ENCODE measurements at places on chromosomes 2 and 18.
A peak's percentile ranks its signal among the peaks of the same experiment; 100 is the strongest.

DNA sequence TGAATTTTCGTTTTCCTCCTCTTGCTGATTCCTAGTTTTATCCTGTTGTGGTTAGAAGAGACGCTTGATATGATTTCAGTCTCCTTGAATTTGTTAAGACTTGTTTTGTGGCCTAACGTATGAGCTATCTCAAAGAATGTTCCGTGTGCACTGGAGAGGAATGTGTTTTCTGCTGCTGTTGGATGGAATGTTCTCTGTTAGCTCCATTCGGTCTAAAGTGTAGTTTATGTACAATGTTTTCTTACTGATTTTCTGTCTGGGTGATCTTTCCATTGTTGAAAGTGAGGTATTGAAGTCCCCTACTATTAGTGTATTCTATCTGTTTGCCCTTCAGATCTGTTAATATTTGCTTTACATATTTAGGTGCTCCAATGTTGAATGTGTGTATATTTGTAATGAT is 25.9 kb downstream of the COLEC11 start:
- no peak for DNase-seq

DNA sequence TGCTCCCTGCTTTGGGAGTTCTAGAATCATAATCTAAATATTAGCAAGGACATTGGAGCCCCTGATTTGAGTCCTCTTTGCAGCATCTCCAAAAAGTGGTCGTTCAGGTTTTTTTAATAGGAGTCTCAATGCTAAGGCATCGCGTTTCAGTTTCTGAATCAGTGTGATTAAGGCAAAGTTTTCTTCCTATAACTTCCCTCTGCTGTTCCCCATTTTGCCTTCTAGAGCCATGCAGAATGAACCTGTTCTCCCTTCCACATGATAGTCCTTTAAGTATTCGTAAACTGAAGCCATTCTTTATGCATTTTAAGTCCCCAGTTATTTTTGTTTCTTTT is 159.5 kb downstream of the PTGR3 start:
- DNase-seq: no peak

DNA sequence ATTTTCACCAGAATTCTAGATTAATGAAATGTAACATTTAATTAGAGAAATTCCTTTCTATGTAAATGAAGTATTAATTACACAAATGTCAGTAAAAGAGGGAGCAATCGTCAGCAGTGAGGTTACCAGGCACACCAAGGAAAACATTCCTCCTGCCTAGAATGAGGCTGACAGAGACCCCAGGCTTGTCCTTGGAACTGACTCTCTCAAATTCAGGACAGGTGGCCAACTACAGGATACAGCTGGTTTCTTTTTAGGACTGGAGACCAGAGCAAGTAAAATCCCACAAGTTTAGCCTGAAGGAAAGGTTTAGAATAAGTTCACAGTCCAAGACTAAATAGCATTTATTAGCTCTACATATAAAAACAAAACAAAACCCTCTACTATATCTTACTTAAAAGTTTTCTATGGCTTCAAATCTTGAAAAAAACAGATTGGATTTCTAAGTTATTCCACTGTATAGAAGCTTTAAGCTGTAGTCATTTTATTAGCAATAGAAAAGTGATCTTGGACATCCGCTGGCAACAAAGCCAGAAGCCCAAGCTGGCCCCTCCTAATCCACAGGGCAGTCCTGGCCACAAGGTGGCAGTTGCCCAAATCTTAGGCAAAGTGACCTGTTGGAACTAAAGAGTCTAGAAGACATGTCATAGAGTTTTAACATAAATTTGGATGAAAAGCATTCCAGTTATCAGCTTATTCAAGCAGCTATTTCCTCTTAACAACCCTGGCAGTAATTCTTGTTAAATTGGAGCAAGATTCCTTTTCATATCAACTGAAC is 81.0 kb downstream of the SP3 start:
- peak; percentile 33 for DNase-seq

GRCh38 chr2:9837451-9837850 is 5.8 kb upstream of the TAF1B start:
- DNase-seq: no peak

GRCh38 chr2:184558713-184559464 is 39.4 kb upstream of the ZNF804A start:
- DNase-seq: no peak

DNA sequence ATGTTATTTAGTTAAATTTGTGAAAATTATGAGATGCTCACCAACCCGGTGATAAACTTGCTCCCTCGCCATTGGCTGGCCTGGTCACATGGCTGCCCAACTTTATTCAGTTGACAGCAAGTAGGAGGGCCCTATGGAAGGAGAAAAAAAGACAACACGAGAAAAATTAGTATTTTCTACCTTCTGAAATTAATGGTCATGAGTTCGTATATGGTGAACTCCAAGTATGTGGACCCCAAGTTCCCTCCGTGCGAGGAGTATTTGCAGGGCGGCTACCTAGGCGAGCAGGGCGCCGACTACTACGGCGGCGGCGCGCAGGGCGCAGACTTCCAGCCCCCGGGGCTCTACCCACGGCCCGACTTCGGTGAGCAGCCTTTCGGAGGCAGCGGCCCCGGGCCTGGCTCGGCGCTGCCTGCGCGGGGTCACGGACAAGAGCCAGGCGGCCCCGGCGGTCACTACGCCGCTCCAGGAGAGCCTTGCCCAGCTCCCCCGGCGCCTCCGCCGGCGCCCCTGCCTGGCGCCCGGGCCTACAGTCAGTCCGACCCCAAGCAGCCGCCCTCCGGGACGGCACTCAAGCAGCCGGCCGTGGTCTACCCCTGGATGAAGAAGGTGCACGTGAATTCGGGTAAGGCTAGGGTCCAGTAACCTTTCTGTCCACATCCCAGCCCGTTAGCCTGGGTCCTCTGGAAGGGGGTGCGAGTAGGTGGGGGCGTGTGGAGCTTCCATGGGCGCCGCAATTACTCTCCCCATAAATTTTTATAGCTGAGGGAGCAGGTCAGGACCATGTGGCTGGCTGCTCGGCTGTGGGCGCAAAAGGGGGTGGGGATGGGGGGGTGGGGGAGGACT is at the start of gene HOXD4:
HOXD4 (plus strand) TSS at position 109 of the 846 bp plus-strand sequence; CDS start at position 193, 84 bp downstream.
- no peak for DNase-seq

GRCh38 chr2:16135913-16136310 is 195.6 kb downstream of the MYCN start:
- DNase-seq: no peak

GRCh38 chr2:170360546-170361089 is 182.7 kb downstream of the MYO3B start:
- DNase-seq: no peak

- no peak for DNase-seq
Measured at GRCh38 chr2:202034249-202035088, 814 bp downstream of the FZD7 start.

DNA sequence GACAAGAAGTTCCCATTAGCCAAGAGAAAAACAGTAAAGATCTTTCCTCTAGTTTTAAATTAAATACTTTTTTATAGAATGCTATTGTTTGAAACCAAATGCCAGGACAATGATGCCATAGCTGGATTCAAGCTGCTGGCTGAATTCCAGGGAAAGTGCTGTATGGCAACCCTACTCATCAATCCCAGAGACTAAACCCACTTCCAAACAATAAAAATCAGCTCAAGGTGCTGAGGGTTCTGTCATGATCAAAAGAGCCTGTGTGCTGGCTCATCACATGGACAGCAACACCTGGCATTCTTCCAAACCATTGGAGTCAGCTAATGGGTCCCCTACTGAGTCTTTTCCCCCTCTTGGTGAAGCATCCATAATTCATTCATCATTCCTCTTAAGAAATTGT is 53.7 kb upstream of the PARD3B start:
- DNase-seq: peak; percentile 60

DNA sequence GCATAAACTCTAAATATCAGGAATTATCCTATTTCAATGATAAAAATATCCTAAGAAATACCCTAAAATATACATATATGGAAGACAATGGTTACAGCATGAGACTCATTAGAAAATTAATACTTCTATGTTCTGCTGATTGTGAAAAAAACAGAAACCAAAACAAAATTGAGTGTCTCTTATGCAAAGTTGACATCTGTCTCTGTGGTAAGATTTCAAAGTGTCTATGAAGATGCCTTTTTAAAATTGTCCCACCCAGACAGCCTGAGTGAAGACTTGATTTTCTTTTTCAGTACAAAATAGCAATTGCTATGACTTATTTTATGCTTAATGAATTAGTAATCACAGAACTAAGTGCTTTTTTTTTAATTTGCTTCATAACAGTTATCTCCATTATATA is 1368.4 kb upstream of the LRRTM1 start:
- no peak for DNase-seq

DNA sequence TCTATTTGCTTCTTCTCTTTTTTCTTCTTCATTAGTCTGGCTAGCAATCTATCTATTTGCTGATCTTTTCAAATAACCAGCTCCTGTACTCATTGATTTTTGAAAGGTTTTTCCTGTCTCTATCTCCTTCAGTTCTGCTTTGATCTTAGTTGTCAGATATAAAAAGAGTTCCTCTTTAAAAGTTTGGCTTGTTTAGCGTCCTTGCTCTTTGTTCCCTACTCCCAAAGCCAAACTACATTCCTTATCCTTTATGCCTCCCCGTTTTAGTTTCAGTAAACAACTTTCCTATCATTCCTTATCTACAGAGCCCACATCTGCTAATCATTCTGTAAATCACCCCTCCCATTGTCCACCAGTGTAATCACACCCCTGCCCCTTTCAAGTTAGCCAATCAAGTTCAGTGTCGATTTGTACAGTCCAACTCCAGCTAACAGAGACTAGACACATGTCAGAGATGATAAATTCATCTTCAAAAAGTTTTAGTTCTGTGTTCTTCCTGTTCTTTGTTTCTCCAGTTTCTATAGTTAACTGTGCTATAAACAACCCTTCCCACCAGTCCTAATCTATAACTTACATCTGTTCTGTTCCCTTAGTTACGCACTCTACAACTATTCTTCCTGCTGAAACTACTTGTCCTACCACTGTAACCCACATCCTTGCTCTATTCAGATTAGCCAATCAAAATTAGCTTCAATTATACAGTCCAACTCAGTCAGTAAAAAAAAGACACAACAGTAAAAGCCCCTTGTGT is 44.4 kb downstream of the TFPI start:
- no peak for DNase-seq

- no peak for DNase-seq
Measured at GRCh38 chr2:207987025-207987716, 38.2 kb downstream of the PLEKHM3 start.

- DNase-seq: no peak
Measured at GRCh38 chr2:121129692-121130091, 155.3 kb downstream of the TFCP2L1 start.

GRCh38 chr2:230899287-230899686 is 25.8 kb downstream of the GPR55 start:
- peak; percentile 36 for DNase-seq

GRCh38 chr2:30770816-30771576 is 36.2 kb downstream of the CAPN13 start:
- no peak for DNase-seq

GRCh38 chr2:214503568-214503967 is 92.7 kb downstream of the VWC2L start:
- DNase-seq: no peak

DNA sequence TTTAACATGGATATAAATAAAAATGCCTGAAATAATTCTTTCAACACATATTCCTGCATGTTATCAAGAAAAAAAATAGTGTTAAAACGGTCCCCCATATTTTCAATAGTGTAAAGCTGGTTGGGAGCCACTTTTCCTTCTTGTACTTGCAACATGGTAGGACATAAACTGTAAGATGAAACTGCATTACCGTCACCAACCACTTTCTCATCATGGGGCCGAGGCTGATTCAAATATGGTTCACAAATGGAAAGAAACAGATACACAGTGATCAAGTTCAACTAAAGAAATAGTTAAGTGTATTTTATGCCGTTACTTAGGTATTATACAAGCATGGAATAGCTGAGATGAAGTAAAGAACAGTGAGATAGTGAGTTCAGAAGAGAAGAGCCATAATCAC is 360.7 kb downstream of the ZEB2 start:
- DNase-seq: no peak

- no peak for DNase-seq
Measured at GRCh38 chr18:38940475-38940862, 1374.9 kb upstream of the CELF4 start.

Data from kidney capillary endothelial cell (primary cell).